ENCODE measurements at places on chromosomes 2 and 18.

DNA sequence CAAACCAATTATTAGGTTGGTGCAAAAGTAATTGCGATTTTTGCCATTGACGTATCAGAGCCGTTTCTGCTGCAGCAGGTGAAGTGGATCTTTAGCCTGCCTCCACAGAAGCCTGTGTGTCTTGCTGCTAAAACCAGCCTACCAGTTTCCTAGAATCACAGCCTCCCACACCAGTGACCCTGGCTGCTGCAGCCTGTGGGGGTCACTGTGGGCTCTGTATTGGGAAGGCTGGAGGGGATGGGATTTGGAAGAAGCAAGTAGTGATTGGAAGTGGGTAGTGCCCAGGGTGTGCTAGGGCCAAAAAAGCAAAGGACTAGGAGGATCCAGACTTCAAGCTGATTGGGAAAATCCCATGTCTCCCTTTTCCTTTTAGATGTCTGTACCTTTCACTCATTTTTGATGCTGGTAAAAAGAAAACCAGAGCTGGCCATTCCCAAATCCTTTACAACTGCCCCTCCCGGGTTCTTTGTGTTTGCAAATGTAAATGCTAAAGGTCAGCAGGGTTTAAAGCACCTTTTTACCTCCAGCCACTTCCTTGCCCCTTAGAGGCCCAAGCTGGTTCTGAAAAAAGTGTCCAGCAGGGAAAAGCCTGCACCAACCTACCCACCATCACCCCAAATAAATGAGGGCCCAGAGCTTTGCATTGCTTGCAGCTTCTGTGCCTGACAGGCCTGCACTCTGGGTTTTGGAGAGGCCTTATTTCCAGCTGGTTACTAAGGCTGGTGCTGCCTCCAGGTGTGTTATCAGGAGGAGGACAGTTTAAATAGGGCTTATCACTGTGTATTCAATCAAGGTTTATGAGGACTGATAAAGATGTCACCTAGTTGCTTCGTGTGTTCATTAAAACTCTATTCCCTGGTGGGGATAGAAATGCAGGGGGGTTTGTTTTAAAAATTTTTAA is 172.0 kb downstream of the MIB1 start:
- DNase-seq: no peak

GRCh38 chr2:230602562-230603230 is 109.9 kb upstream of the CAB39 start:
- DNase-seq: no peak

DNA sequence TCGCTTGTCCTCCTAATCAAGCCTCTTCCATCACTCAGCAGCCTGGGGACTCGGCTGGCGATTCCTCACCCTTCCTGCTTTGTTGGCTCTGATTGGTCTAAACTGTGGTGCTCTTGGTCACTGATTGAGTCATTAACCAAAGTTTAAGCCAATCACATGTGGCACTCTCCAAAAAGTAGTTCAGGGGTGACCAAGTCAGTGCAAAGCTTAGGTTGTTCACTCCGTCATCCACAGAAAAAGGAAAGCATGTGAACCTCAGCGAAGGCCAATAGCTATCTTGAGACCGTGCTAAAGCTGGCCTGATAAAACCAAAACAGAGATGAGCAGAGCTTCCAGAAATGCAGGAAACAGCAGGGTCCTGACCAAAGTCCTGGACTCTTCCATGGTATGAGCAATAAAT is 4.9 kb downstream of the ALPK2 start:
- DNase-seq: no peak

- DNase-seq: no peak
Observed at GRCh38 chr2:83944191-83944590, 514.9 kb downstream of the SUCLG1 start.

- DNase-seq: no peak
Observed at GRCh38 chr2:33620-34019, 12.7 kb downstream of the FAM110C start.

DNA sequence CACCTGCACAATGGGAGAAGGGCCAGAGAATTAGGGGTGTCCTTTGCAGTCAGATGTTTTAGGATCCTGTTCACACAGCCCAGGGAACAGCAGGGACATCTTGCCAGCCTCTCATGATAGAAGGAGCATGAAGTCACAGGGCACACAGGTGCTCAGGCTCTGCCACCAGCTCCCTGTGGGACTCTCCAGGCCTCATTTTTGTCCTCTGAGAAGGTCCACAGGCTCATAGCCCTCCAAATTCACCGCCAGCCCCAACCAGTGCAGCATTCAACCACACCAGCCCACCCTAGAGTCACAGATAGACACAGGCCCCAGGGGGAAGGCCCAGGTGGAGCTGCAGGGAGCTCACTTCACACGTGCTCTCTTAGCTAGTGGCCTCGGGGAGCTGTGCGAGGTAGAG is 391.7 kb downstream of the TNS1 start:
- no peak for DNase-seq

- DNase-seq: no peak
Observed at GRCh38 chr2:10185046-10185445, 62.5 kb downstream of the RRM2 start.

DNA sequence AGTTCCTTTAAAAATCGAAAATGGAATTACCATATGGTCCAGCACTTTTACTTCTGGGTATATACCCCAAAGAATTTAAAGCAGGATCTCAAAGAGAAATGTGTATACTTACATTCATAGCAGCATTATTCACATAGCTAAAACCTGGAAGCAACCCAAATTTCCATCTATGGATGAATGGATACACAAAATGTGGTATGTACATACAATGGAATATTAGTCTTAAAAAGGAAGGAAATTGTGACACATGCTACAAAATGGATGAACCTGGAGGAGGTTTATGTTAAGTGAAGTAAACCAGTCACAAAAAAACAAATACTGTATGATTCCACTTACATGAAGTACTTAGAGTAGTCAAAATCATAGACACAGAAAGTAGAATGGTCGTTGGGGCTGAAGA is 147.9 kb upstream of the LTBP1 start:
- no peak for DNase-seq

DNA sequence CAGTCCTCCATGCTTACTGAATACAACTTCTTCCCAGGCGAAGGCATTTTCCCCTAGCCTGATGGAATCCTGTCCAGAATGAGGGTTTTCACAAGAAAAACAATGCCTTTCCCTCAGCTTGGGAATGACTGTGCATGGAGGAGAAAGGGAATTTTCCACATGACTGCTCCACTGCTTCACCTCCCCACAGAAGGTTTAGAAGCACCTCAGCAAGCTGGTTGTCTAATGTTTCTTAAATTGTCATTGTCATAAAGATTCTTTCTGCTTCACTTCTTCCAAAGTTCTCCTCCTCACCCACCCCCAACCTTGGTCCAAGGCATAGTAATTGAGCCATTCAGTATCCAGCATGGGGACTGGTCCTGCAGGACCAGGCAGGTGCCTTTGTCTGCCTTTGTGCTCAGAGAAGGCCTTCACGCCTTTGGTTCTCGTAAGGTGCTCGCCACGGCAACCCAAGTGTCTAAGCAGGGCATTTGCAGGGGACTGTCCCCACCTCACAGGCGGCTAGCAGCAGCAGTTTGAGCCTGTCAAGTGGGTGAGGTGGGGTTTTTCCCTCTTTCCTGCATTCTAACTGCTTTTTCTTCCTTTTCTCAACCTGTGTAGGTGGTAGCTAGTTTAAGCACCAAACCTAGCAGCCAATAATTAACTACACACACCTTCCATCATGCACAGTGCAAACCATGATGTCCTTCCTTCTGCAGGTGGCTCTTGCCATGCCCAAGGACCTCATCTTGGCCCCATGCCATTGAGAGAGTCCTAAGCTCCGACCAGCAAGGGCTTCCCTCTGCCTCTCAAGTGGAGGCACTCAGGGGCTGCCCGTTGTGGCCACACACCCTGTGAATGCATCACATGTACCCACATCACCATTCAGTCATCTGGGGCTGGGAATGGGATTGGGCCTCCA is 65.7 kb upstream of the BCL2L11 start:
- no peak for DNase-seq

GRCh38 chr2:217652761-217653639 is 349.8 kb downstream of the TNS1 start:
- no peak for DNase-seq

DNA sequence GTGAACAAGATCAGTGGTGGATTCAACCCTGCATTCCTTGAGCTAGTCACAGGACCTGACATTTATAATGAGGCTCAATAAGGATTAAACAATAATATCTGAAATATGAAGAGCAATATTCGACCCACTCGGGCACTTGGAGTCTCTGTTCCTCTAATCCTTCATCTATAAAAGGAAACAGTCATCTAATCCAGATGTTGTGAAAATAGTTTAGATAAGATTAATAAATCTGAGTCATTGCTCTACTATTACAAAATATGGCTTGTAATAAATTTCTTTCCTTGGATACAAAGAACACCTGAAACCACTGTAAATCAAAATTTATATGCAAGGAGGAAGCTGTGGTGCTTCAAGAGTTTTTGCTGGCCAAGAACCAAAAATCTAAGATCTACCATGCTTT is 846.9 kb upstream of the ACVR2A start:
- DNase-seq: no peak

- DNase-seq: no peak
Observed at GRCh38 chr2:190584980-190585661, 50.6 kb upstream of the NEMP2 start.

DNA sequence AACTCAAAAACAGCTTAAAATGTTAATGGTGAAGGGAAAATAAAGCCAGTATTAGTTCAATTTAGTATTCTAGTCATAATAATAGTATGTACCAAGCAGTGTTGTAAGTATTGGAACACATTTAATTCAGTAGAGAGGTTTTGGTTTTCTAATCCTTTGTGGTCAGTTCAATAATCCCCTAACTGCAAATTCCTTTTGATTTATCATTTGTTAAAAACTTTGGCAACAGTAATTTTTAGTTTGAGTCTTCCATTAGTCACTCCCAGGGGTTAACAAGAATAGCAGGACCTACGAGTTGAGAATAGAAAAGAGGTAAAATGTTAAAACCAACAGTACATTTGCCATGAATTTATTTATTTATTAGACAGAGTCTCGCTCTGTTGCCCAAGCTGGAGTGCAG is 10.7 kb downstream of the MRPL44 start:
- no peak for DNase-seq

GRCh38 chr2:234983011-234983726 is 31.4 kb downstream of the SH3BP4 start:
- no peak for DNase-seq

DNA sequence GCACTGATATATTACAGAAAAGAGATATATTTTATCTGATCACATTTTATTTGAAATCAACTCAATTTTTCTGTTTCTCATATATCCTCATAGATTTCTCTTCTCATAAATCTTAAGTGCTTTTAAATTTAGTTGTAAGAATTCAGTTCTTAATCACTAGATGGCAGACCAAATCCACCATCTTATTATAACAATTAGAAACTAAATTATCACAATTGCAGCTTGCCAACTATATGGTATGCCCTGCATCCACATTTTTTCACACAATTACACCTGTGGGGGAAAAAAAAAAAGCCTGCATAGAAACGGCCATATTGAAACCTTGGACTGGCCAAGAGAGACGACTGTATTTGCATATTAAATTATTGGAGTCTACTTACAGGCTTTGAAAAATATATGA is 64.4 kb downstream of the COL5A2 start:
- no peak for DNase-seq

DNA sequence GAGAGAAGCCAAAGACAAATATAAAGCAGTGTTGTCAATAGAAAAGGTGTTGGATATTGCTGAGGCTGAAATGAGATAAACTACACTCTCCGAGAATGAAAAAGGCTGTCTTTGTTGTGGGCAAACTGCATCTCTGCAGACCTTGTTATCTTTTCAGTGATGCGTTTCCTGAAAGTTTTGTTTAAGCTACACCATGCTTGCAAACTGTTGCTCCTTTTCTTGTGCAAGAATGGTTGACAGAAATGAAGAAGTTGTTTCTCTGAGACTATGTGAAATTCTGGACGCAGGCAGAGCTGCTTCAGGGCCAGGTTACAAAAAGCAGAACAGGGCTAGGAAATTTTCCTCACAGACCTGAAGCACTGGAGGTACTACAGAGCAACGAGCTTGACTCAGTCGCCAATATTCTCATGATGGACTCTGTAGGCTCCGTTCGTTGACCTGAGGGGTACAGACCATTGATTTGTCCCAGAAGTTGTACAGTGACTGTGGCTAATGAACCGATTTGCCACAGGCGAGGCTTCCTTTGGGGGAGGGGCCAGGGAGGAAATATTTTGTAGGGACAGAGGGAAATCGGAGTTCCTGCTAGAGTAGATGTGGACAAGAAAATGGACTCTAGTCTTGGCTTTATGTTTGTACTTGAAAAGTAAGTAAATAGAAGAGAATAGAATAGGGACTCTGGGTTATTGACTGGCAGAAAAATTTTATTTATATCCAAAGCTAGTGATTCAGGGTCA is 3.5 kb upstream of the ATL2 start:
- DNase-seq: no peak

GRCh38 chr18:8942021-8942908 is 160.2 kb upstream of the NDUFV2 start:
- no peak for DNase-seq

GRCh38 chr2:159285929-159286708 is at the start of gene WDSUB1:
WDSUB1 (minus strand) TSS chr2:159286703; CDS start chr2:159283069, 3,634 bp downstream.
- no peak for DNase-seq

- DNase-seq: no peak
Observed at GRCh38 chr2:28604284-28604843, 108.5 kb downstream of the PLB1 start.

GRCh38 chr2:31249009-31249690 is 15.2 kb downstream of the EHD3 start:
- DNase-seq: no peak

GRCh38 chr2:162069267-162069903 is 4.6 kb downstream of the DPP4 start:
- DNase-seq: no peak

GRCh38 chr2:214005337-214005736 is 405.5 kb upstream of the VWC2L start:
- no peak for DNase-seq

GRCh38 chr2:104443145-104443544 is 410.8 kb upstream of the POU3F3 start:
- DNase-seq: no peak

DNA sequence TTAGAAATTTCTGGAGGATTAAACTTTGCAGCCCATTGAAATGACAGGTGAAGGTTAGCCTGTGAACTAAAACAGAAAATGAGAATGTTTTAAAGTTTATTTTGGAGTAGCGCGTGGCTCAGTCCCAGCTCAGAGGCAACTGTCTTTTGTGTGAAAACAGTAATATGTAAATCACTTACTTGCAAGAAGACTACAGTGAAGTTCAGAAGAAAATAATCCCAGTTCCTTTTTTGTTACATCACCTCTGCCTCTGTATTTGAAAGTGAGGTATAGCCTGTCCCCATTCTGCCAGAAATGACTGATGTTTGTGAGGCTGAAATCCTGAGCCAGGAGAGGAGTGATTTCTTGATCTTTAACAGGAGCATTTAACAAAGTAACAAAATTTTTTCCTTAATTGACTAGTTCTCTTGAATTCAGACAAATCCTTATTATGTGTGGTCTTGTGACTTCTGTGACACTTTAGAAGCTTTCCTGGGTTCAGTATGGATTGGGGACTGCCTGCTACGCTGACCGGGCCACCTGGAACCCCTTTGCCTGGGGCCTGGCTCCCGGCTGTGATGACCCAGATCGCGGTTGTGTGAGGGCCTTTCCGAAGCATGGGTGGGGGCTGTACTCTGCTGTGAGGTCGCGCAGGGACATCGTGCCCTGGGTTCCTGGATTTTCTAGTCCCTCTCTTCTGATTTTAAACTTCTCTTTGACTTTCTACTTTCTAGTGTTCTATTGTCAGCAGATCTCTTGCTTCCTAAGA is 24.3 kb downstream of the TRAPPC12 start:
- no peak for DNase-seq

- DNase-seq: no peak
Observed at GRCh38 chr2:118794546-118794945, 52.9 kb downstream of the EN1 start.

GRCh38 chr18:70005580-70005979 is 57.9 kb upstream of the CD226 start:
- no peak for DNase-seq

GRCh38 chr18:58391932-58392323 is 237.0 kb downstream of the ALPK2 start:
- DNase-seq: no peak
